Activated CD4-positive, alpha-beta T cell treated with anti-CD3 and anti-CD28 coated beads for 36 hours (primary cell): ENCODE measurements at places on chromosomes 4 and X.

GRCh38 chr4:2617955-2618354 is 81.5 kb downstream of the FAM193A start:
- no peak for DNase-seq

GRCh38 chr4:176286728-176287127 is 17.7 kb upstream of the ASB5 start:
- DNase-seq, result no peak

GRCh38 chrX:154738011-154738738 is 12.7 kb downstream of the GAB3 start:
- DNase-seq, result peak; percentile 37

DNA sequence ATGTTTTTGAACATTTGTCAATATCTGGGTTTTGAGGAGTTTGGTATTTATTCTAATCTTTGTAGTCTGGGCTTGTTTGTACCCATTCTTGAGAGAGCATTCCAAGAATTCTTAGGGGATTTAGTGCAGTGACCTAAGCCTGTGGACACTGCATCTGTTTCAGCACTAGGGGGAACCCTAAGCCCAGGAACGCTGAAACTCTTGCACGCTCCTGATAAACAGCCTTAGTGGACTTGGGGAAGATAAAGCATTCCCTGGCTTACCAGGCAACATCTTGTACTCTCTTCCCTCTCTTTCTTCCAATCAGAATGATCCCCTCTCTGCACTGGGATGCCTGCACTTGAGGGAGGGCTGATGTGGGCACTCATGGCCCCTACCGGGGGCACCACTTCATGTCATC is 654.9 kb upstream of the HTR2C start:
- peak; percentile 4 for DNase-seq

DNA sequence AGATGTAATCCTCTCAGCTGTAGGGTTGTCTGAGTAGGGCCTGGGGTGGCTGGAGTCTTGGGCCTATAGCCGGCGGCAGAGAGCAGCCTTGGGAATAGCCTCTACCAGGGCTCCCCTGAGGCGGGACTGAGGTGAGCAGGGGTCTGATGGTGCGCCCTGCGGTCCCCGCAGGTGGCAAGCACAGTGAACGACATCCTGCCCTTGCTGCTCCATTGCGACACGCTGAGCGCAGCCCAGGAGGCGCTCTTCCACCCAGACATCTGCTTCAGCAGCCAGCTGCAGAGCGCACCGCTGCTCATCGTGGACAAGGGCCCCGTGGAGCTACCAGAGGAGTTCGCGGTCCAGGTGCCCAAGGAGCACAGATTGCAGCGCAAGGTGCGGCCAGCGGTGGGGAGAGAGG is 317.0 kb downstream of the ADGRL3 start:
- DNase-seq, result no peak
